Fibroblast of skin of left quadriceps (primary cell): ENCODE measurements at places on chromosomes 12 and 14.

GRCh38 chr12:71447691-71448132, 8.1 kb downstream of the LGR5 start:
- DNase-seq = no peak

DNA sequence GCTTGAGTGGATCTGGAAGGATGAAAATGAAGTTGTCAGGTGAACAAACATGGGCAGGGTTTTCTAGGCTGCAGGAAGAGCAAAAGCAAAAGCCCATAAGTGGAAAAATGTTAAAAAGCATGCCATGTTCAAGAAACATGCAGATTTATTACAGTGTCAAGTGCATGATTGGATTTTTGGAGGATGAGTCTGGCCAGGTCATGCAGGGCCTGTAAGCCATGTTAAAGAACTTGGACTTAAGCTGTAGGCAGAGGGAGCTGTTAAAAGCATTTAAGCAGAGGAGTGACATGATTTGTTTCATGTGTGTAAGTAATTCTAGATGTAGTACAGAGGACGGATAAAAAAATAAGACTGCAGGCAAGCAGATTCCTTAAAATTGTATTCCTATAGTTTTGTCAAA, 16.3 kb upstream of the SINHCAF start:
- no peak for DNase-seq

- no peak for DNase-seq
These were observed 116.6 kb downstream of the GCH1 start for GRCh38 chr14:54785778-54786770.

GRCh38 chr12:93802293-93802692, 125.1 kb downstream of the CRADD start:
- DNase-seq = no peak

- DNase-seq = no peak
These were observed 1352.9 kb downstream of the TMEM121 start for GRCh38 chr14:106879241-106879640.

GRCh38 chr14:52391881-52392615, 77.9 kb downstream of the PTGER2 start:
- DNase-seq = peak; percentile 75

DNA sequence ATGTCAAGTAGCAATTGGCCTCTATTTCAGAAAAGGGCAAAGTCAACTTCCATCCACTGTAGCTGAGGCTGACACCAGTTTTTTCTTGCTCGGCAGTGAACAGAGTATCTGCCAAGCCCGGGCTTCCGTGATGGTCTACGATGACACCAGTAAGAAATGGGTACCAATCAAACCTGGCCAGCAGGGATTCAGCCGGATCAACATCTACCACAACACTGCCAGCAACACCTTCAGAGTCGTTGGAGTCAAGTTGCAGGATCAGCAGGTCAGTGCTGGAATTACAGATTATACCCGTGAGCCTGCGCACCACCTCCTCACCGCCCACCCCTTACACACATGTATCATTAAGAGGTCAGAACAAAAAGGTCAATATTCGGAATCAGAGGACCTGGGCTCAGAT, 19.4 kb downstream of the EVL start:
- no peak for DNase-seq

- peak; percentile 84 for DNase-seq
These were observed 181.3 kb upstream of the SLC38A2 start for GRCh38 chr12:46553911-46554310.

DNA sequence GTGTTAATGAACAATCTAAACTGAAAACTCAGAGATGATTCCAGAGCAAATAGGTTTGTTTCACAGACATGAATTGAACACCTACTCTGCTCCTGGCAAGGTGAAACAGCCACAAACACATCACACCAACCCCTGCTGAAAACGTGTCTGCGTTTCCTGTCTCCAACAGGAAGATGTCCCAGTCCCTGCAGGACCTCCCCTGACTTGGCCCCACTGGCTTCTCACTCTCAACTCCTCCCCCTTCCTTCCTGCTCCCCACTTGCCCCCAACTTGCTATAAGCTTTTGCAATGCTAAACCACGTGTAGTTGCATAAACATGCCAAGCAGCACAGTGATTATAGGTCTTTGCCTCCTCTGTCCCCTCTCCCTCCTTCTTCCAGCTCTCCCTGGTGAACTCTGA, 567.6 kb downstream of the BCL11B start:
- no peak for DNase-seq

DNA sequence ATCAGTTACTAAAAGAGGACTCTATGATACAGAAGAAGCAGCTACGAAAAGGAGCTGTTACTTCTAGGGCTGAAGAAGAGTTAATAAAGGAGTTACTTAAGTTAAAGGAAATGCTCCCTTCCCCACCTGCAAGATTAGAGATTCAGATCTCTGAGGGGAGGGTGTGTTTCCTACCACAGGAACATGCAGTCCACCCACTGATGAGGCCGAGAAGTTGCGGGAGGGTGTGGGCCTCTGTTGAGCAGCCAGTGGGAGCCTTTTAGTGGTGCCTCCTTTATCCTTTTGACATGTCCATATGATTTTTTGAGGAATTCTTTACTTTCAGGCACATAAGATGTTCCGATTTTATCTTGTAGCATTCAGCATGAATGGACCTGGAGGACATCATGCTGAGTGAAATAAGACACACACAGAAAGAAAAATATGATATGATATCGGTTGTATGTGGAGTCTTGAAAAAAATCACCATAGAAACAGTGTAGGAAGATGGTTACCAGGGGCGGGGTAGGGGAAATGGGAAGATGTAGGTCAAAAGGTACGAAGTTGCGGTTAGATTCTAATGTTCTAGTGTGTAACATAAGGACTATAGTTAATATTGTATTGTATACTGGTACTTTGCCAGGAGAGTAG, 4.4 kb upstream of the M6PR start:
- no peak for DNase-seq
